ENCODE measurements at places on chromosomes 2 and 18.
A peak's percentile ranks its signal among the peaks of the same experiment; 100 is the strongest.

DNA sequence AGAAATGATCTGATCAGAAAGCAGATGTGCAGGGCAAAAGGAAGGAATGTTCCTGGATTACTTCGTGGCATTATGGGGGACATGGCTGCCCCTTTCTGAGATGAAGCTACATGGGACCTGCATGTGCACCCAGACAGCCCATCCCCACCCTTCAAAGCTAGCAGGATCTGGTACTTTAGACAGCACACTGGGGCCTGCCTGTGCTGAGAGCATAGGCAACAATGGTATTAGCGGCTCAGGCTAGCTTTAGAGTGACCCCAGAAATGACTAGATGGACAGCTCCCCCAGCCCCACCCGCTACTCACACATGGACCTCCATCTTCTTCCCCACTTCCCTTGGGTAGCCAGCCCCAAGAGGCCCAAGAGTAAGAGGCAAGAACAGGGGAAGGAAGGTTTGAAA lies 61.5 kb upstream of the NFE2L2 start:
- H3K27me3 ChIP-seq, result no peaks in the 10 kb centered on the region
- no peak for DNase-seq
- H3K4me1 ChIP-seq, result peaks cover 18% of the 10 kb centered on the region
- no peak overlapping the region for H3K4me3 ChIP-seq

DNA sequence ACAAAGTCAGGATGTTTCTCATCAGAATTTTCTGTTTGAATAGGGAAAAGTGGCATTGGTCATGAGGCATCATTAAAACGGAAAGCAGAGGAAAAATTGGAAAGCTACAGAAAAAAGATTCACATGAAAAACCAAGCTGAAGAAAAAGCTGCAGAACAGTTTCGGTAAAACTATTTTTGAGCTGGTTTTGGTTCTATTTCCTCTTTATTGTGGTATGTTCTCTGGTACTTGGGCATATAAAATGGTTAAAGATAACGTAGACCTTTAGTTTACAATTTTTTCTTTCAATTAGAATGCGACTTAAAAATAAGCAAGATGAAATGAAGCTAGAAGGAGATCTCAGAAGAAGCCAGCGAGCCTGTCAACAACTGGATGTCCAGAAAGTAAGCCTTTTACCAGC lies 7.6 kb downstream of the GPATCH11 start:
- H3K4me1 ChIP-seq, result no peaks in the 10 kb centered on the region
- DNase-seq, result no peak
- H3K4me3 ChIP-seq, result no peak overlapping the region
- no peaks in the 10 kb centered on the region for H3K27me3 ChIP-seq

DNA sequence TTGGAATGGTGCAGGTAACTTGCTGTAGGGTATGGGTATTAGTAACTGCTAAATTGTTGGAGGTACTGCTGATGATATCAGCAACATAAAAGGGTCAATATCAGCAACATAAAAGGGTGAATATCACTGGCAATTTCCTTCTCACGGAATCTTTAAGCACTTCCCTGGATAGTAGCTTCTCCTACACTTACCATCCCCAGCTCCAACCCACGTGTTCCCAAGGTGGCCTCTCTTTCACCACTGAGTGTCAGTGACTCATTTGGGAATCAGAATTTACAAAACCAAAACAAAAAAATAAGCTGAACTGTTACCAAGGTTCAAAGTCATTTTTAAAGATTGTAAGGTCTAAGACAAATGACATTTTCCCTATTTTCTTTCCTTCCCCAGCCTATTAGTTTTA lies 70.8 kb downstream of the LRP2 start:
- H3K4me1 ChIP-seq, result no peaks in the 10 kb centered on the region
- DNase-seq, result no peak
- no peaks in the 10 kb centered on the region for H3K27me3 ChIP-seq

DNA sequence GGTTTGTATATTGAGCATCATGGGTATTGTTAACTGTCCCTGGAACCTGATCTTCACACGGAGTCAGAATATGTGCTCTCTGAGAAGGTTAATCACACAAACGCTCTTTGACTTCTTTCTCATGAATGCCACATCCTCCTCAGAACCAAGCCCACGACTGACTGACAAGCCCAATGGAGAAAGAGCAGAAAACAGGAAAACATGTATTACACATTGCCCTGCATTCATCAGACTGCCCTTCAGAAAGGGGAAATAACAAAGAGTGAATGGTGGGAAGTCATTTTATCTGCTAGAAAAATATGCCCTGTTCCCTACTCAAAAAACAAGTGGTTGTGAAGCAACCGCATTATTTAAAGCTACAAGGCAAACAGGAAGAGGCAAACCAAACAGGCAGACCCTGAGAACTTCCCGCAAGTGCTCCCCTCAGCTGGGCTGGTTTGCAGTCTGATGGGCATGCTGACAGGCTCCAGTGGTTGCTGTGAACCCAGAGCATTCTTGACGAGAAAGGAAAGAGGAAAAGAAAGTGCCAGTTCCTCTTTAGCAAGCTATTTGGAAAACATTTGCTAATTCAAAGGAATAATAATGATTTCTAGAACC lies 172.9 kb upstream of the SETBP1 start:
- no peak overlapping the region for H3K4me3 ChIP-seq
- no peak overlapping the region for H3K27ac ChIP-seq
- DNase-seq, result no peak
- H3K4me1 ChIP-seq, result no peaks in the 10 kb centered on the region
- H3K27me3 ChIP-seq, result no peaks in the 10 kb centered on the region
- no peaks in the 10 kb centered on the region for H3K36me3 ChIP-seq

GRCh38 chr2:9071032-9071431 lies 67.5 kb upstream of the MBOAT2 start:
- DNase-seq, result peak; percentile 92
- no peak overlapping the region for H3K4me3 ChIP-seq
- H3K36me3 ChIP-seq, result no peaks in the 10 kb centered on the region
- H3K4me1 ChIP-seq, result no peaks in the 10 kb centered on the region
- no peak overlapping the region for H3K27ac ChIP-seq

Data from small intestine (tissue), 16 donors.